ENCODE measurements at places on chromosomes 3 and 15.
A peak's percentile ranks its signal among the peaks of the same experiment; 100 is the strongest.

DNA sequence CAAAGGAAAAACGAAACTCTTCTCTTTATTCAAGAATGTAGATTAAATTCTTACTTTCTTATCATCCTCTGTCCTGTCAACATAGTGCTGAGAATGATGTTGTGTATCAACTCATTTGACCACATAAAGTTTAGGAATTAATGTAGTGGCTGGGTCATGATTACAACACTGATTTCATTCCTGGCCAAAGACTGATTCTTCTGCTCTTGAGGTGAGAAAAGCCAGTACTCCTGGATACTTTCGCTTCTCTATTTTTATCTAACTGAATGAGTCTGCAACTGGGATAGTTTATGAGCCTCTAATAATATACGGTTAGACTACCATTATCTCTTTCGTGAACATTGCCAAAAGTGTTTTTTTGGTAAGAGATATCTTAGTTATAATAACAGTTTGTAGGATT lies 173.0 kb downstream of the LPP start:
- no peak for DNase-seq

DNA sequence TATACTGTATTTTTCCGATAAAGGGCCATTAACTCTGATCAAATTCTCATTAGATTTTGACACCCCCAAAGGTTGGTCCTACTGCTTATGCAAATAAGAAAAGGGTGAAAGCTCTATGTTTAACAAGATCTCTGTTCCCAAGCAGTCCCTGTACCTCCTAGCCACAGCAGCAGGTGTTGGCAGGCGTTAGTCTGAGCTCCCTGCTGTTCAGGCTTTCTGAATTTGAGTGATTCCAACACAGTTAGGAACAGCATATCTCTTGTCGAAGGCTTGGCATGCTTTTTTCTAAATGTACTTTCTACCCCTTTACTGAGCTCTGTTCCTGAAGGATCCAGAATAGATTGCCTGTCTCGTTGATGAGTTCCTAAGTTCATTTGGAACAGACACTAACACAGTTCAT lies 42.3 kb downstream of the MITF start:
- no peak for DNase-seq

DNA sequence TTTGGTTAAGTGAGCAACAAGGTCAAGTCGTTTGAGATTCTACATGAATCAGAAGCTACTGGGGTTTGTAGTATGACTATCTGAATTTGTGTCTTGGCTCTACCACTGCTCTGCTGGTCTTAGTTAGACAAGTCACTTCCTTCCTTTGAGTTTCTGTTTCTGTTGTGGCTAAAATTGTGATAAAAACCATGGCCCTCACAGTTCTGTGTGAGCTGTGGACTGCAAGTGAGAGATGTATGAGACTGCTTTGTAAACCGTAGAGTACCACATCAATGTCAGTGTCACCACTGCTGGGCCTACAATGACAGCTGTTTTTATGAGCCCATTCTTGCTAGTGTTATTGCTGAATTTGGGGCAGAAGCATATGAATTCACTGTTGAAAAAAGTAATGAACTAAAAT lies 32.7 kb downstream of the RARB start:
- no peak for DNase-seq

GRCh38 chr3:32292085-32292796 lies 53.8 kb downstream of the CMTM8 start:
- DNase-seq = no peak

- no peak for DNase-seq
Measured at GRCh38 chr3:135440233-135440632, 525.3 kb upstream of the PPP2R3A start.

DNA sequence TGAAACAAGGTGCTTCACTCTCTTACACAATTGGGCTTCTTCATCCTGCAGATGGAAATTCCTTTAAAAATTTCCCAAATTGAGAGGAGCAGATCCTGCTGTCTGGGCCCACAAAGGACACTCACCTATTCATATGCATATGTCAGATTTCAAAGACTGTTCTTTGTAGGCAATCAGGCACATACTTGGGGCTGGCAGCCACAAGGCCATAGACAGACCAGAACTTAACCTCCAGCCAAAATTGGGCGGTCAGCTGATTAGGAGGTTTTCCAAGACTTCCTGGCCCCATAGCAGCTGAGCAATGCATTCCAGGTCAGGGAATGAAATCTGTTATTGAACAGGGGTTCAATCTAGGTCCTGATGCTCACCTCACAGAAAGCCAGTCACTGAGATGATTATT lies 15.0 kb upstream of the HPS3 start:
- no peak for DNase-seq

DNA sequence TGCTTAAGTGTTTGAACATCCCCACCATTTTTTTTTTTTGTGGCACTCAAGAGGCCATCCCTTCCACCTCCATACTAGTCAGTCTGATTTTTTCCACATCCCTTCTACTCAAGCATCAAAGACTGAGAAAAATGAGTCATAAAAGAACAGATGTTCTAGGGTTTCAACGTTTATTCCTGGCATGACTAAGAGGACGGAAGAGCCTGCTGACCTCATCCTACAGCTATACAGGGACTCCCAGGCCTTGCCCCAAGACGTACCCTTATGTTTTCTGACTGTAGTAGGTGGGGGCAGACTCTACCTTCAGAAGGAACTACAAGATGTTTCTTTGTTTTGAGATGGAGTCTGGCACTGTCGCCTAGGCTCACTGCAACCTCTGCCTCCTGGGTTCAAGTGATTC lies 3.3 kb upstream of the ITPKA start:
- peak; percentile 94 for DNase-seq

DNA sequence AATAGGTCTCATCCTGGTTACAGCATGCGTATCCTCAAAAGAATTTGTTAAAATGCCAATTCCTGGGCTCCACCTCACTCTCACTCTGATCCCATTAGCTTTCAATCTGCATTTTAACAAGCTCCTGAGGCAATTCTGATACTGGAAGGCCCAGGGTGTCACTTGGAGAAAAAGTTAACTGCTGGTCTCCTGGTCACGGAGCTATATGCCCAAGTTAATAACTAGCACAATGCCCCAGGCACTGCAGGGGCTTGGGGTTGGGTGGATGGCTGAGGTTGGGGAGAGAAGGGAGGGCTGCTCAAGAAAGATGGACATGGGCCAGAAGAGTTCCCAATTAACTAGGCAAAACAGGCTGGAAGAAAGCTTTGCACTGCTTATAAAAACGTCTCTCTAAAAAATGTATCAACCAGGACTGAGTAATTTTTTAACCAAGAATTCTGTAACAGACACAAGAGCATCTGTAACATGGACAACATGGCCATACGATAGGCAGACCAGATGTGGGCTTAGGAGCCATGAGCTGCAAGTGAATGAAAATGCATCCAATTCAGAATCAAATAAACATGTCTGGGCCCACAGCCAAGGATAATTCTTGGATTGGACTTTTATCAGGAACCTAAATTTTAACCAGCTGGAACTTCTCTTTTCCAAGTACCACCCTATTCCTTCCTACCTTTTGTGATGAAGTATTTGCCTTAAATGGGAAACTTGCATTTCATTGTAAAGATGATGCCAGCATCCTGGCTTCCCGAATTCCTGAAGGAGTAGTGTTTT lies 4.2 kb downstream of the IL17RD start:
- DNase-seq = no peak

GRCh38 chr3:105317841-105318240 lies 48.9 kb upstream of the ALCAM start:
- DNase-seq = no peak

DNA sequence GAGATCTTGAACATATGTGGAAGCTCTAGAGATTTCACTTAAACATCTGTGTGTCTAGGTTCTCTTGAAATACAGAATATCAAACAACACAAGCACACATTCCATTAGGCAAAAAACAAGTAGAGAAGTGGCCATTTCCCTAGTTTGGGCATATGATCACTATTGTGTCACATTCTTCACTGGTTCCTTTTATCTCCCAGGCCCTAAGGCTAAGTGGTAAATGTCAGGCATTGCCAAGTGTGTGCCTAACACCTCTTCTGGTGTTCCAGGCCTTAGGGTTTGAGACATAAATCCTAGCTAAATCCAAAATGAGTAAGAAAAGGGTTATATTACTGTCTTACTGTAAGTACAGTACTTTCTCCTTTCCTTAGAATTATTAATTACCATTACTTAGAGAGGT lies 880.1 kb downstream of the PDCD6IP start:
- DNase-seq = no peak

DNA sequence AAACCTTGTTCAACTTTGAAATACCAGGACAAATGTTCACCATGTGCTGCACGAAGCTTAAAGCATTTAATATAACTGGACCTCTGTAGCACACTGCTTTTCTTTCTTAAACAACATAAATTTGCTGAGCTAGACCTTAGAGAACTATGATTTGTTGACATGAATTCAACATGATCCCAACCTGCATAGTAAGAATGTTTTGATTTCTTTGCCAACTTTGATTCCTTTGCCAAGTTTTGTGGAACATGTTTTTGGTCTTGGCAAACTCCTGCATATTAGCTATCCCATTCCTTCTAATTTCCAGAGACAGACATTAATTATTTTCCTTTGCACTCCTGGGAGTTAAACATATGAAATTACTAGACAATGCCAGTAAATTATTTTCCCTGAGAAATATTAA lies 197.2 kb upstream of the RBMS3 start:
- no peak for DNase-seq

GRCh38 chr15:65033659-65034269 lies 4.3 kb upstream of the MTFMT start:
- DNase-seq = peak; percentile 55

GRCh38 chr15:37490707-37491106 lies 390.4 kb upstream of the MEIS2 start:
- no peak for DNase-seq

GRCh38 chr15:87826119-87826747 lies 430.3 kb downstream of the NTRK3 start:
- DNase-seq = no peak

DNA sequence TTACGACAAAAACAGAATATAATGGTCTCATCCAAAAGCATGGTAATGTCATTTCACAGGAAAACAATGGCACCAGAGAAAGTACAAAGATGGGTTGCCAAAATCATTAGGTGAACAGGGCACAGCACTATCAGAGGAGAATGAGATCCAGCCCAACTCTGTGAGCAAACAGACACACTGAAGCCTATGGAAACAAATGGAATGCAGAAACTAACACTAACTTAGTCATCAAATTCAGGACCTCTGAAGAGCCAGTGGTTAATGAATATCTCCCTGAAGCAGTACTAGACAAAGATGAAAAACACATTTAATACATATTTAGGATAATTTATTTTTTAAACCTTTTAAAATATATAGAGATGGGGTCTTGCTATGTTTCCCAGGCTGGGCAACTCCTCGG lies 14.6 kb upstream of the RPS17 start:
- no peak for DNase-seq

- DNase-seq = peak; percentile 87
Measured at GRCh38 chr15:66747886-66748707, 46.1 kb downstream of the SMAD6 start.

DNA sequence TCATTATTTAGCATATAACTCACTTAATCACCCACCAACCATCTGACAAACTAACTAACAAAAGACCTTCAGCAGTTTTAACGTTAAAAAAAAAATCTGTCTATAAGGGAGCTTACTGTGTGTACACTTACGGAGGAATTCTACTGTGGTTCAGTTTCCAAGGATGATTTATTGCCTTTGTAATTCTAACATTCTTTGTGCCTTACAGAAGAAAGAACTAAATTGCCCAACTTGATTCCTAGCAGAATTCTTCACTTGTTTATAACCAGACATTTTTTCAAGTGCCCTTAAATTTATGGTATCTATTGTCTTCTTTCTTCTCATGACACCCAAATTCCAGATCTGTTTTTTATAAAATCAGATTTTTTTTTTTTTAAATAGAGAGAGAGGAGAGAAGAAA lies 119.7 kb upstream of the IGSF10 start:
- peak; percentile 94 for DNase-seq

- peak; percentile 75 for DNase-seq
Measured at GRCh38 chr3:105791919-105792786, 76.7 kb downstream of the CBLB start.

- DNase-seq = no peak
Measured at GRCh38 chr3:177177749-177178221, 19.5 kb downstream of the TBL1XR1 start.

- no peak for DNase-seq
Measured at GRCh38 chr15:31102374-31103342, 1.1 kb upstream of the TRPM1 start.

DNA sequence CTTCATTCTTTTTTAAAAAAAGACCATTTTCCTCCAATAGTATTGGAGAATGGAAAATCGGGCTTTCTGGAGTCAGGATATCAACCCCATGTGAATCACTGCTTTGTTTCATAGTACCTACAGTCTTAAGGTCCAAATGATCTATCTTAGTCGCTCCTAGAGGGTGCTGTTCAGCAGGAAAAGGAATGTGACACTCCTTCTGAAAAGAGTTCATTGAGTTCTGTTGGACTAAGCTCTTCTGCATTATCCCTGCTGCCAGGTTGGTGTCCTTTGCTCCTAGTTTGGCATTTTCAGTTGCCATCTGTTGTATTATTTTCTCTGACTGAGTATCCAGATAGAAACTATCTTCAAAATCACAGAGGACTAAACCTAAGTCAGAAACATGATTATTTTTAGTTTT lies 57.2 kb downstream of the POLQ start:
- DNase-seq = peak; percentile 52

GRCh38 chr3:183766107-183766506 lies 59.3 kb downstream of the MAP6D1 start:
- DNase-seq = no peak

GRCh38 chr3:184846496-184846895 lies 34.5 kb downstream of the VPS8 start:
- DNase-seq = no peak

- no peak for DNase-seq
Measured at GRCh38 chr15:84625123-84625522, 24.3 kb downstream of the ZSCAN2 start.

DNA sequence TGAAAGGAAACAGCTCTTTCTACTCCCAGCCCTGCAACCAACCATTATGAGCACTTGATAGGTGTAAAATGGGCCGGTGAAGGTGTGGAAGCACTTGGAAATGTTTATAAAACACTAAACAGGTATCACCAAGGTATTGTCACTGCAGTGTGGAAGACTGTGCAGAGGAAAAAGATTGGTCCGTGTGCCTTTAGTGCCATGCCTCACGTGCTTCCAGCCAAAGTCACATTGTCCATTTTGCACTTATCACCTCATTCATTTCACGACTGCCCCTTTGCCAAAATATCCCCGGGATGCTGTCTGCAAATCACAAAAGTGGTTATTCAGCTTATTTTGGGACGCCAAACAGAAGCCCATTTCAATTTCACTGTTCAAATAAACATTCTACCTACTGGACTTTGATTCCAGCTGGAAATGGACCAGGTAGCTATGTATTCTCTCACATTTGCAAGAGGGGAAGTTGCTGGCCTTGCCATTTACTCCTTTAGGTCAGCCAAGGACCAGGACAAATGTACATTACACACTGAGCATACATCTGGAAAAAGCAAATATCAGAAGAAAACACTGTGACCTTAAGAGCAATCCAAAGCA lies 58.4 kb downstream of the ARRDC4 start:
- DNase-seq = no peak

All from renal cortical epithelial cell (primary cell).